ENCODE measurements at places on chromosomes 4 and X.
A peak's percentile ranks its signal among the peaks of the same experiment; 100 is the strongest.

- DNase-seq, result no peak
These were observed 1906.6 kb upstream of the TENM3 start for GRCh38 chr4:180336494-180337090.

DNA sequence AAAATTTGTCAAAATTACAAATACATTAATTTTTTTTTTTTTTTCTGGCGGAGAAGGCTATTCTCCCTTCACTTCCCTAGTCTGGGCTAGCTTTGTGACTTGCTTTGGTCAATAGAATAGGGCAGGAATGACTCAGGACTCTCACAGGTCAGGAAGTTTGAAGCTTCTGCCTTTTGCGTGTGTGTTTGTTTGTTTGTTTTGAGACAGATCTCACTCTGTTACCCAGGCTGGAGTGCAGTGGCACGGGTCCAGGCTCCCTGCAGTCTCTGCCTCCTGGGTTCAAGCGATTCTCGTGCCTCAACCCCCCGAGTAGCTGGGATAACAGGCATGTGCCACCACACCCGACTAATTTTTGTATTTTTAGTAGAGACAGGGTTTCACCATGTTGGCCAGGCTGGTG lies 55.9 kb upstream of the USP9X start:
- no peak for DNase-seq

DNA sequence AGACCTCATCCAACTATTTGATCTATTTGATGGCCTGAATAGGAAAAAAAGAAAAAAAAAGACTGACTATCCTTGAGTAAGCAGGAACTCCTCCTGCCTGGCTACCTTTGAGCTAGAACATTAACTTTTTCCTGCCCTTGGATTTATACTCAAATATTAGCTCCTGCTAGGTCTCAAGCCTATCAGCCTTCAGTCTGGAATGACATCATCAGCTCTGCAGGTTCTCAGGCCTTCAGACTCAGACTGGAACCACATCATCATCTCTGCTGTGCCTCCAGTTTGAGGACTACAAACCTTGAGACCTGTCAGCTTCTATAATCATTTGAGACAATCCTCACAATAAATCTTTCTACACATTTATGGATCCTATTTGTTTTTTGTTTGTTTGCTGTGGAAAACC lies 754.0 kb upstream of the SLIT2 start:
- no peak for DNase-seq

- no peak for DNase-seq
These were observed 42.7 kb upstream of the FGFBP2 start for GRCh38 chr4:16005676-16006075.

DNA sequence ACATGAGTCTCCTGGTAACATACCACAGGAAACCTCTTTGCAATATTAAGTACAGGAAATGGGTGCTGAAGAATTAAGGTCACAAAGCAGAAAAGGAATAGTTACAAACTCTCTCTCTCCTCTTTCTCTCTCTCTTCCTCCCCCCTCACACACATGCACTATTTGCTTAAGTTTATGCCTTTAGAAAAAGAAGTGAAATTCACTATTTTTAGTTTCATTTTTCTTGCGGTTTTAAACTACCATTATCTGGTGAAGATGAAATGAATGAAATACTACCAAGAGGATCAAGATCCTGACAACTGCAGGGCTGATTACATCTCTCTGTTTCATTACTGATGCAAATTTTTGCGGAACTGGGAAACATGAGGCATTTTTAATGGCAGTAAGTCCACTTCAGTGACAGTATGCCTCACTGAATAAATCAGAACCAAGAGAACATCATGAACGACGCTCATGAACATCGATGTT lies 64.3 kb upstream of the FTHL17 start:
- DNase-seq, result no peak

- DNase-seq, result no peak
These were observed 121.5 kb downstream of the REELD1 start for GRCh38 chr4:146335763-146336409.

- DNase-seq, result no peak
These were observed 206.3 kb downstream of the ARHGAP24 start for GRCh38 chr4:85681221-85681657.

- no peak for DNase-seq
These were observed 82.3 kb upstream of the PPARGC1A start for GRCh38 chr4:23972187-23972586.

DNA sequence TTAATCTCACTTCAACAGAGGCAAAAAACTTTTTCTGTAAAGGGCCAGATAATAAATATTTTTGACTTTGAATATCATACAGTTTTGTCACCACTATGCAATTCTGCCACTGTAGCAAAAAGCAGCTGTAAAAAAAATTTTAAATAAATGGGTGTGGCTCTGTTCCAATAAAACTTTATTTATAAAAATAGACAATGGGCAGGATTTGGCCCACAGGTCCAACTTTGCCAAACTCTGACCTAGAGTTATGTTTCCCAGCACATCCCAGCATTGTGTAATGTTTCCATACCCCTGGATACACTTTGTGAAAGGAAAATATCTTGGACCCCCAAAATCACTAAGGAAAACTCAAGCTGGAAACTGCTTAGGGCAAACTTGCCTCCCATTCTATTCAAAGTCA lies 94.9 kb upstream of the USP38 start:
- DNase-seq, result no peak

DNA sequence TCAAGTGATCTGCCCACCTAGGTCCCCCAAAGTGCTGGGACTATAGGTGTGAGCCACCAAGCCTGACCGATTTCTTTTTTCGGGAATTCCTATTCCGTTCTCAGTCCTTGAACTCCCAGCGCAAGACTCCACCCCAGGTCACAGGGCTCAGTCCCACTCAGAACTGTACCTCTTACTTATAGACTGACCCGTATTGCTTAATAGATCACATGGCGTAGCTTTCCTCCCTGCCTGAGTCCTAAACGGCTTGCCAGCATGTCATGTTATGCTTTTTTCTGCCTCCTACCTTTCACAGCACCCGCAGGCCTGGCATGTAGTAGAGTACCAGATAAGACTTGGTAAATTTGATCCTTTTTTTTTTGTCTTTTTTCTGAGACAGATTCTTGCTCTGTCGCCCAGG lies 22.4 kb downstream of the SAT1 start:
- no peak for DNase-seq

- no peak for DNase-seq
These were observed 60.2 kb upstream of the BLTP1 start for GRCh38 chr4:122091836-122092405.

DNA sequence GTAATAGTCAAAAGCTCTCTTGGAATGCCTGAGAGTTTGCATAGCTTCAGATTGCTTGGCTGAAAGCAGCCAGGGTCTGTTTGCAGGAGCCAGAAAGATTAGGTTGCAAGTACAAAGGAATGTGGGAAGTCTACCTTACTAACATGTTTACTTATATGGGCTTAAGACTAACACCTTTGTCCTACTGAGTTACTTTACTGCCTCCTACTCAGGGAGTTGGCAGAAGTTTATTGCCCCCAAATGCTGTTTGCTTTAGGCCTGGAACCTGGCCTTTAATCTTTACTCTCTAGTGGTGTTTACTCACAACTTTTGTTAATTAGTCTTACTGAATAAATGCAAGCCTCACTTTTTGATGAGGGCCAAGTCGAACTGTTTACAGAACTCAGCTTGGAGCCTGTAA lies 219.4 kb upstream of the ZC4H2 start:
- DNase-seq, result no peak

- DNase-seq, result no peak
These were observed 98.4 kb upstream of the TENM3 start for GRCh38 chr4:182144626-182145333.

DNA sequence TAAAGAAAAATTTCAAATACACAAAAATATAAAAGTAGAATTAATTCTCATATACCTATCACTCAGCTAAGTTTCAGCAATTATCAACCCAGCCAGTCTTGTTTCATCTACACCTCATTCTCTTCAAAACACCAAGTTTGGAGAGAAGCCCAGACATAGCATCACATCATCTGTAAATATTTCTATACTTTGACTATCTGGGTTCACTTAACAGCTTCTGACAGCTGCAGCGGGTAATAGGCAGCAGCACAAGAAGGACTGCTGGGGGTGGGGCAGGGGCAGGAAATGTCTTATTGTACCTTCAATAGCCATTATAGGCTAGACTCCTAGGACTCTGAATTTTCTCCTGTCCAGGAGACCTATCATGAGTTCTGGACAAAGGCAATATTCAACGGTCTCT lies 54.1 kb downstream of the PHF8 start:
- DNase-seq, result no peak

GRCh38 chr4:177367336-177367735 lies 57.7 kb downstream of the NEIL3 start:
- DNase-seq, result no peak

GRCh38 chr4:6087669-6088341 lies 69.6 kb upstream of the C4orf50 start:
- DNase-seq, result no peak

GRCh38 chrX:101223226-101223625 lies 3.6 kb downstream of the DRP2 start:
- no peak for DNase-seq

DNA sequence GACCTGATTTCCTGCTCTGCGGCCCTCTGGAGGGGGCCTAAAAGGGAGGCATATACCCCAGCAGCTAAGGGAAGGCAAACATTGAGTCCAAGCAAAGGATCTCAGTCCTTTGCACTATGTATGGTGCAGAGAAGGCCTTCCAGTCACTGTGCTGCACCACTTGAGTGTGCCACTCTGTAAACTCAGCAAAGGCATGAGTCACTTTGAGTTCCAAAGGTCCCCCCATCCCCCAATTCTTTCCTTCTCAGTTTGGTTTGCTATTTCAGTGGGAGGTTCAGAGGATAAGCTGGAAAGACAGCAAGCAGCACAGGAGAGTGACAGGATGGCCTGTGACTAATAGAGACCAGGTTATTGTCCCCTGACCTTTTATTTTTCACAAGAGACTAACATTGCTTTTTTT lies 131.3 kb downstream of the FHDC1 start:
- no peak for DNase-seq

- DNase-seq, result no peak
These were observed 24.4 kb upstream of the JAKMIP1 start for GRCh38 chr4:6224735-6225134.

- no peak for DNase-seq
These were observed 409.1 kb upstream of the TEX13C start for GRCh38 chrX:124910611-124911010.

GRCh38 chrX:12779534-12779933 lies 11.7 kb upstream of the PRPS2 start:
- no peak for DNase-seq

DNA sequence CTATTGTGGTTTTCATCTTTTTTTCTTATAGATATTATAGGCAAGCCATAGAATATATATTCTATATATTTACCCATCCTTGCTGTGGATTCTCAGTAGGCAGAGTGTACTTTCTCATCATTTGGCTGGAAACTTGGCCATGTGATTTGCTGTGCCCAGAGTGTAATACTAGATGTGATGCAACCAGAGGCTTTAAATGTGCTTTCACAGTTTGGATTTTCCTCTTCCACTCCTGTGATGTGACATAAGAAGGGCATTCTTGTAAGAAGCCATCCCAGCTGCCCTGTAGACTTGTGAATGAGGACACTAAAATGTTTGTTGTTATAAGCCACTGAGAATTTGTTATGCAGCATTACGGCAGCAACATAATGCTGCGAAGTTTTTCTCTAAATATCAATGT lies 10.4 kb upstream of the HPGDS start:
- DNase-seq, result no peak

DNA sequence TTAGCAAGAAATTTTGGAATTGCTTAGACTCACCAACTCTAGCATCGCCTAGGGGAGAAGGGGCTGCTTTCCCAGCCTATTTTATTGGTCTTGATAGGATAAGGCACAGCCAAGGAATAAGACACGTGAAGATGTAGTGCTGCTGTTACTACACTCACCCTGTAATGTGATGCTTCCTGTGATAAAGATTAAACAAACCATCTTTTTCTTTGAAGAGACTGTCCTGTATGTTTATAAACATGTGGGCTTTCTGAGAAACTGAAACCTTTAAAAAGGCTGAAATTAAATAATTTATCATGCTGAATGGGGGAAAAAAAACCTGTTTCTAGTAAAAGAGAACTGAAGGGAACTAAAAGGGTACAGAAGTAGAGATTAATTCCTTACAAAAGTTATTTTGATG lies 13.2 kb downstream of the TAPT1 start:
- no peak for DNase-seq

- DNase-seq, result no peak
These were observed 73.7 kb upstream of the GALNT7 start for GRCh38 chr4:173094739-173095421.

- DNase-seq, result peak; percentile 76
These were observed at the start of gene USP9X for GRCh38 chrX:41084893-41085511. USP9X (plus strand) TSS chrX:41085445; CDS start chrX:41123629, 38,184 bp downstream.

DNA sequence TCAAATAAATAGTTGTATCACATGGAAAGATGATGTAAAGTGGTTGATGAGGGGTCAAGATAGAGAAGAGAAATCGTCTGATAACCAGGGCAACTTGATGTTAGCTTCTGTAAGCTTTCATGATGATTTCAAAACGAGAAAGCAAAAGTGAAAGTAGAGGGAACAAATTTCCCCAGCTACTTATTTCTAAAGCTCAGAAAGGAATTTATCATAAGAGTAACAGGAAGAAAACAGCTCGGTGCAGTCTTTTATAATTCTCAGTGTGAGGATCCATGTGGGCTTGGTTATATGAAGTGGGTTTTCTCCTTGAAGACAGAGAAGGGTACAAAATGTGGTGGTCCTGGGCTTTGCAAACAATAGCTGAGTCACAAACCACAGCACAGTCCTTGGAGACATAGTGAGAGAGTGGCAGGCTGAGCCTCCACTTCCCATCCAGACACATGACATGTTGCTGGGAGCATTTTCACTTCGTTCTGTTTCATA lies 32.1 kb upstream of the GLRA2 start:
- DNase-seq, result no peak

- DNase-seq, result no peak
These were observed 339.1 kb downstream of the PAPSS1 start for GRCh38 chr4:107380836-107381438.

GRCh38 chr4:119103263-119103662 lies 32.4 kb upstream of the MYOZ2 start:
- DNase-seq, result no peak

GRCh38 chr4:26786916-26787315 lies 73.7 kb upstream of the STIM2 start:
- DNase-seq, result no peak

DNA sequence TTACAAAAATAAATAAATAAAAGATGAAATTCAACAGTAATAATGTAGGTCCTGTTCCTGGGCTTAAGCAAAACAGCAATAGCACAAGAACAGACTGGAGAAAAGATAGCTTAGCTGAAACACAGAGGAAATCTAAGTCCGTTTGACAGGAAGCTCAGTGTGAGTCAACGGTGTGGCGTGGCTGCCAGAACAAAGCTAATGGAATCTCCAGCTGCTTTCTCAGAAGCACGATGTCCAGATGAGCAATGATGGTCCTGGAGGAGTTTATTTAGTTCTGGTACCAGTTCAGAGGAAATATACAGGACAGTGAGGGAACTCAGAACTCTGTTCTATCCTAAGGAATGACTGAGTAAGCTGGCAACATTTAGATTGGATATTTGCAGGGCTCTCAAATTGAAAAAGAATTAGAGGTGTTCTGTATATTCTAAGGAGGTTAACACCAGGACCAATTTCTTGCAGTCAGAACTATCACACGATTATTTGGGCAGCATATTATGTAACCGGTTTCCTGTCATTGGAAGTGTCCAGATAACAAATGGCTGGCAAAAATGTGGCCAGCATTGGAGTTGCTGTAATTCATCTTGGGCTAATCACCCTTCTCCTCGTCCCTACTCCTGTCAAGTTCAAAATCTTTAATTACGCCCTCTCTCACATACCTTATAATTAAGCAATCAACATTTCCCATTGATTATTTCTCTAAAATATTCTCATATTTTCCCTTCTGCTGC lies 12.7 kb downstream of the GAB3 start:
- DNase-seq, result no peak

- no peak for DNase-seq
These were observed 44.2 kb upstream of the ZNF827 start for GRCh38 chr4:145982791-145983190.

GRCh38 chr4:72119946-72120345 lies 88.1 kb downstream of the NPFFR2 start:
- no peak for DNase-seq

Data from activated CD8-positive, alpha-beta memory T cell treated with anti-CD3 and anti-CD28 coated beads for 1 hour (primary cell).